Small intestine (tissue), 16 donors: ENCODE measurements at places on chromosomes 1 and 21. TPM values are rescaled to one million over a fixed set of nuclear protein-coding genes. Genes with fewer than 3 reads are reported as not detected.

PODN gene
- polyA plus RNA-seq = 26.4 TPM

GRCh38 chr1:25194572-25195020, 37.7 kb downstream of the SYF2 start:
- no peak for DNase-seq

UCHL5 gene
- 33.1 TPM for polyA plus RNA-seq

- no peak for DNase-seq
These were observed 11.0 kb upstream of the C1QA start for GRCh38 chr1:22625262-22625925.

- no peak for DNase-seq
These were observed 75.7 kb upstream of the WLS start for GRCh38 chr1:68308034-68308433.

DNA sequence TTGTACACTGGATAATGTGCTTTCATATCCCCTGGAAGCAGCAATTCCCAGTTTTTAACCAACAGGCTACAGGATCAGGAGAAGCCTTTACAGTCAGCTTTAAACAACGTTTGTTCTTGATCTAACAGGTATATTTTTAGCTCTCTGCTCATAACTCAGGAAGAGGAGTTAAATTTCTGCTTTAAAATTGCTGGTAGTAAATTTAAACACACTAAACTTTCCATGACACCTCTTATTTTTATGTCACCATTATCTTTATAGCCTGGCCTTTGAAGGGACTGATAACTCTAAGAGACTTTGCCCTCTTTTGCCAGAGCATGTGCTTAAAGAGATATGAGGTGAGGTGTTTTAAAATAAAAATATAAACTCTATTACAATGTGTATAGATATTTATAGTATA, 119.6 kb upstream of the BRINP3 start:
- DNase-seq = peak; percentile 84

- DNase-seq = peak; percentile 81
These were observed 16.7 kb upstream of the AVPR1B start for GRCh38 chr1:206133751-206134415.

CR1L gene
- polyA plus RNA-seq = not detected

CYP4Z1 gene
- polyA plus RNA-seq = not detected

GRCh38 chr1:230704830-230705229, 9.1 kb downstream of the AGT start:
- no peak for DNase-seq

CLCNKA gene
- polyA plus RNA-seq = not detected

GRCh38 chr1:178388418-178389145, 108.2 kb downstream of the CLEC20A start:
- no peak for DNase-seq

DNA sequence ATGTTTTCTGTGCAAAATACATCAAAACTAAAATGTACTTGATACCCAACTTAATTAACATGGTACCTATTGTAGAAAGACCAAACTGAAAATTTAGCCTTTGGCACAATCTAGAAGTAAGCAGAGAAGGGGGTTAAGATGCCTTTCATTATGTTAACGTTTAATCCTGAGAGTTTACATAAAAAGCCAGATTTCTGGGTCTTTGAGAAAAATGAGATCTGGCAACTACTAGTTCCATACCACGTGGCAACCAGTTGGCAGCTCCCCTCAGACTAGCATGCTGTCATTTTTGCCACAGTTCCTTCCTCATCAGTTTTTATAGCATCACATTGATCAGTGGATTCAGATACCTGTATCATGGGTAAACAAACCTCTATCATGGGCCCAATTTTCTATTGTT, 1.5 kb downstream of the RO60 start:
- DNase-seq = peak; percentile 19

- peak; percentile 20 for DNase-seq
These were observed 102.7 kb downstream of the CC2D1B start for GRCh38 chr1:52263153-52263910.

DNA sequence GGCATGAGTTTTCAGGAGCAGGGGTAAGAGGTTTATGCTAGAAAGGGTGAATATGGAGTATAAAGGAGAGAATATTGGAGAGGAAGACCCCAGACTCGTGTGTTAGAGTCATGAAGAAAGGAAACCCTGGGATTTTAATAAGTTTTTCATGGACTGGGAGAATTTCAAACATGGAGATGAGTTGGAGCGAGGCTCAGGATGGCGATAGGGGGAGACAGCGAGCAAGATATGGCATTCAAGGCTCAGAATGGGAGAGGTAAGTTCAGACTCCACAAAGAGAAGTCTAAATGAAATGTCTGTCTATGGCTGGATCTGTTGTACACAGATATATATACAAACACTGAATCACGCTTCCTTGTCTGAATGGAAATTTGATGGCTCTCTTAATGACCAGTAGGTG, 92.5 kb downstream of the LRRC40 start:
- DNase-seq = no peak

GRCh38 chr1:65177457-65177856, 29.5 kb downstream of the AK4 start:
- DNase-seq = no peak

SPRR2A gene
- polyA plus RNA-seq = 0.67 TPM

GRCh38 chr1:43621386-43621785, 28.6 kb upstream of the KDM4A start:
- no peak for DNase-seq

GPBP1L1 gene
- 91.1 TPM for polyA plus RNA-seq

GRCh38 chr21:42983869-42984268, 9.5 kb downstream of the PKNOX1 start:
- no peak for DNase-seq

GRCh38 chr1:6560267-6560666, 5.2 kb downstream of the TAS1R1 start:
- DNase-seq = no peak

RAP1GAP gene
- 15.9 TPM for polyA plus RNA-seq

- no peak for DNase-seq
These were observed 106.4 kb upstream of the DPYD start for GRCh38 chr1:98027103-98027705.

DNA sequence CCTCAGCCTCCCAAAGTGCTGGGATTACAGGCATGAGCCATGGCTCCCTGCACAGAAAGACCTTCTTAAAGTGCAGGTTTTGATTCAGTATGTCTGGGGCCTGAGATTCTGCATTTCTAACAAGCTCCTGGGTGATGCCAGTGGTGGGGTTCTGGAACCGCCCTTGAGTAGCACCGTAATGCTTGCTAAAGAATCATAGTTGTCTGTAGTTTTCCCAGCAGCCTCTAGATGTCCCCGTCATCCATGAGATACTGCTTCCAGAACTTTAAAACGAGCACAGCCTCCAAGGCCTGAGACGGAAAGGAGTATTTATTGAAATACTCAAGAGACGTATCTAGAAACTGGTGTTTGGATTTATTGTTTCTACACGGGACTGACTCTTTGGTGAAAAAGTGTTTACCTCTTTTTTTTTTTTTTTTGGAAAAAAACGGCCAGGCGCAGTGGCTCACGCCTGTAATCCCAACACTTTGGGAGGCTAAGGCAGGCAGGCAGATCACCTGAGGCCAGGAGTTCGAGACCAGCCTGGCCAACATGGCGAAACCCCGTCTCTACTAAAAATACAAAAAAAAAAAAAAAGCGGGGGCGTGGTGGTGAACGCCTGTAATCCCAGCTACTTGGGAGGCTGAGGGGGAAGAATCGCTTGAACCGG, 2.6 kb upstream of the TOR3A start:
- DNase-seq = peak; percentile 75

TNFAIP8L2 gene
- polyA plus RNA-seq = 16.2 TPM

- DNase-seq = no peak
These were observed 26.1 kb upstream of the DISC1 start for GRCh38 chr1:231600458-231600976.

DNA sequence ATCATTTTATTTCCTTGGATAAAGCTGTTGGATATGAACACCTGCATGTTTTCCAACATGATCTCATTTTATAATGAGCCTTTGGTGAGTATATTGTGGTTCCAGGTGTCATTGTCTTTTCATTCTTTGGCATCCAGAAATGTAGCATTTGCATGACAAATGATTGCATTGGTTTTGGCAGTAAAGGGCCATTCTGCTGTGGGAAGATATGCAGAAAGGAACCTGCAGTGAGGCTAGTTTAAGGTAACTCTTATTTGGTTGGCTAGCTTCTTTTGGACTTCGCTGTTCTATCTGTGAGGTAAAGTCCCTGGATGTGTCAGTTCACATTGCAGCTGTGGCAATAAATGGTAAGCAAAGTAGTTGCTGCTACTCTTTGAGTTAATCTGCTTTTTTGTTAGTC, 343.0 kb downstream of the AMY1C start:
- DNase-seq = no peak

- no peak for DNase-seq
These were observed 17.9 kb downstream of the UBE4B start for GRCh38 chr1:10050611-10051010.

- DNase-seq = no peak
These were observed at the start of gene KRTAP22-2 for GRCh38 chr21:30590297-30590696. KRTAP22-2 (minus strand) TSS chr21:30590397.

DNA sequence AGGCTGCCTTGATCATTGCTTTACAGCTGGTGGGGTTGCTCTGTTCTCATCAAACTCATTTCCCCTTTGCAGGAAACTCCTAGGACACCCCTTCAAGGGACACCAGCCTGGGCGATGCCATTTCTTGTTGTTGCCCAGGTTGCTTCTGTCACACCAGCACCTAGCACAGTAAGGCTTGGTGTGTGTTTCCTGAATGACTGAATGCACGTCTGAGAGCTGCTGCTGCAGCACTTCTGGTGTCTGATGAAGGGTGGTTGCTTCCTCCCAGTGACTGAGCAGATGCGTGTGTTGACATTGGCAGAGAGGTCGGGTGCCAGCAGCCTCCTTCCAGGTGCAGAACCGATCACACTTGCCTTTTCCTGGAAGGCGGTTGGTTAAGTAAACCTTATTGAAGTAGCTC, 477.4 kb downstream of the CAMTA1 start:
- no peak for DNase-seq
